ENCODE measurements at places on chromosomes 2 and 18. TPM values are rescaled to one million over a fixed set of nuclear protein-coding genes. Genes with fewer than 3 reads are reported as not detected.
A peak's percentile ranks its signal among the peaks of the same experiment; 100 is the strongest.

- peak; percentile 68 for DNase-seq
Observed at GRCh38 chr2:188786368-188786841, 187.8 kb upstream of the COL3A1 start.

GRCh38 chr2:137938204-137938603 is 26.1 kb upstream of the HNMT start:
- DNase-seq: no peak

- DNase-seq: no peak
Observed at GRCh38 chr2:147531269-147531668, 313.6 kb upstream of the ACVR2A start.

GRCh38 chr18:68461481-68462018 is 253.4 kb downstream of the TMX3 start:
- DNase-seq: no peak

- no peak for DNase-seq
Observed at GRCh38 chr2:141493936-141494335, 636.9 kb downstream of the LRP1B start.

The RAD51AP2 gene
- not detected for total RNA-seq

The CFAP221 gene
- not detected for total RNA-seq

All from sigmoid colon (tissue), 7 donors.